ENCODE measurements at places on chromosomes 16 and 17.

DNA sequence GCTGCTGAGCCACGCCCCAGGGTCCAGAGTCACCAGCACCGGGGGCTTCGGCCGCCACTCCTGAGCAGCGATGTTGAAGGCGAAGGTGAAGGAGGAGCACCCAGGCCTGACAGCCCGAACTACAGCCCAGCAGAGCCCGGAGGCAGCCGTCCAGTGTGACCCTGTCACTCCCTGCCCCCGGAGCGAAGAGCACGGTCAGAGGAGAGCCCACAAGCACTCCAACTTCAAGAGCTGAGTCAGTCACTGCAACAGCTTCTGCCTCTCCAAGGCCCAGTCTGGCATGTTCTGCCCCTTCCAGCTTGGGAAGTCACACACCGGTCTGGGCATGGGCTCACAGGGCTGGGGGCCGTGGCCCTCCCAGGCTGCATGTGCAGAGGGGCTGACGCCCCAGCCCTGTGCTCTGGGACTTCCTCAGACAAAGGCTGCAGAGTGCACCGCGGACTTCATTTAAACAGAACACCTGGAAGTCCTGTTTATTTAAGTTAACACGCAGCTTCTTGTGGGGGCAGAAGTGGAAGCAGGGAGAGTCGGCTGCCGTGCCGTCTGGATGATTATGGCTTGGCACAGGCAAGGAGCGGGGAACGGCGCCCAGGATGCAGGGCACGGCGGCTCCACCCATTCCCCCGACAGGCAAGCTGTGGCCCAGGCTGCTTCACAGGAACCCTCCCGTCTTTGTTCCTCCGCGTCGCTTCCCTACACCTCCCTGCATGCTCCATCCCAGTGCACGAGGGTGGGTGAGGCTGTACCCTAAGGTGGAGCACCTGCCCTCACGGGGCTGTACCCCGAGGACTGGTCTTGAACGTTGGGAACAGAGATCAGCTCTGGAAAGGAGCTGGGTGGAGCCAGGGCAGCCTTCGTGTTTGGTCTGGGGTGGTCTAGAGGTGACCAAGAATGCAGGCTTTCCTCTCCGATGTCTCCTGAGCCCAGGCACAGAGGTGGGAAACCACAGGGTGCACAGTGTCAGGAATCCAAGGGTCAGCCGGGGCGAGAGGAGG, 68.9 kb upstream of the METRNL start:
- no peak for DNase-seq

DNA sequence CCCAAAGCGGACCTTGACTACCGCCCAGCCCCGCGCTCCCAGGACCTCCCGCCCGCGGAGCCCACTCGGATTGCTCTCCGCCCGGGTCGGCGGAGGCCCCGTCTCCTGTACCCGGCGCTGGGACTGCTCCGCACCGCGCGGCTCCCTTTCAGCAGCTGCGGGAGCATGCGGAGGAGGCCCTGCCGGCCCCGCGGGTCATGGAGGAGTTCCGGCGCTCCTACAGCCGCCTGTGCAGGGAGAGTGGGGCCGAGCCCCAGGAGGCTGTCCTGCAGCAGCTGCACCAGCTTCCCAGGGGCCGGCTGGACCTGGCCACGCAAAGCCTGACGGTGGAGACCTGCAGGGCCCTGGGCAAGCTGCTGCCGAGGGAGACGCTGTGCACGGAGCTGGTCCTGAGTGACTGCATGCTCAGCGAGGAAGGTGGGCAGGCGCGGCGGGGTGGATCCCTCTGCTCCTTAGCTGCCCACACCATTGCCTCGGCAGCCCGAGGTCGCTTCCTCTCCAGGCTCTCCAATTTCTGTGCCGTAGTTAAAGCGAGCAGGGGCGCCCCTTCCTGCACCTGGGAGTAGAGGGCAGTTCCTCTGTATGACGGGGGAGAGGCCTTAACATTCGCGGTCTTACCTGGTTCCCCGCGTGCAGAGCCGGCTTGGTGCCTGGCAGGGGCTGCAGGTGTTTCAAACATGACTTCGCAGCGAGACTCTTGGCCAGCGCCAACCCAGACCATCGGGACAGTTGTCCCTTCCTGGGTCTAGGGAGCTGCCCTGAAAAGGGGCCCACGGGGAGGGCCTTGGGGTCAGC, 539 bp downstream of the LRRC45 start:
- peak; percentile 46 for DNase-seq

DNA sequence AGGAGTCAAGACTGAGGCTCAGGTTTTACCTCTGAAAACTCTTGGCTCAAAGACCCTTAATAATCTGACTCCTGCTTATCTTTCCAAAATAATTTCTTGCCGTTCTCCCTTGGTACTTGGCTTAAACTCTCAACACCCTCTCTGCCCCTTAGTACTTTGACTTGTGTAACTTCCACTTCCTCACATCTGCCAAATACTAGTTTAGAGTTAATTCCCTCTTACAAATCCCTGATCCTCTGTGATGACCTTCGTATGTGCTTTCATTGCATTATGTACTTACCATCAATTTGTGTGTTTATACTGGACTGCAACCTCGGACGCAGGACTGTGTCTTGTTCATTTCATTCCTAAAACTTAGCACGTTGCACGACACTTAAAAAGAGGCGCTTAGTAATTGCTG, 35.2 kb downstream of the ZNF207 start:
- DNase-seq = no peak

DNA sequence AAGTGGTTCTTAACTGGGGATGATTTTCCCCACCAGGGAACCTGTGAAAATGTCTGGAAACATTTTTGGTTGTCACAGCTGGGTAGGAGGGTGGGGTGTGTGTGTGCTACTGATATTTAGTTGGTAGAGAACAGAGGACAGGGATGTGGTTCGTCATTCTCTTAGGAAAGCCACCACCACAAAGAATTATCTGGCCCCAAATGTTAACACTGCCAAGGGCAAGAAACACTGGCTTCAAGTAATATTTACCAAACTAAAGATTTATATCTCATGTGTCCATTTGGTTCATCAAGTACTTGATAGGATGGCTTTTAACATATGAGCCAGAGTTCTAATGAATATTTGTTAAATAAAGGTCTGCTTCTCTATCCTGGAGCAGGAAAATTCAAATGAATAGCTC, 19.5 kb downstream of the MPHOSPH6 start:
- no peak for DNase-seq

GRCh38 chr17:67224736-67225135, 20.3 kb downstream of the HELZ start:
- DNase-seq = no peak

GRCh38 chr17:64335486-64335885, 55.2 kb downstream of the PECAM1 start:
- DNase-seq = no peak

DNA sequence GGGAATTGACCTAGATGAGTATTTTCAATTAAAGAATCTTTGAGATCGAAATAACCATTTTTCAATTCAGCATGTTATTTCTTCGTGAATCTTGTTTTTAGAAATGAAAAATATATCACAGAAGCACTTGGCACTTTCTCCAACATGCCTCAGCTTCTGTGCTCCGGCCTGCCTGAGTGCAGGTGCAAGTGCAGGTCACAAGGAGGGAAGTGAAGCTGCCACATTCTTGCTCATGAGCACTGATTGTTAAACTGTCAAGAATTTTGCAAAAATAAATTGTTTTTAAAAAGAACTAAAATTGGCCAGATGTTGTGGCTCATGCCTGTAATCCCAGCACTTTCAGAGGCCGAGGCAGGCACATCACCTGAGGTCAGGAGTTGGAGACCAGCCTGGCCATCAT, 38.3 kb upstream of the SKAP1 start:
- DNase-seq = no peak

- DNase-seq = no peak
Observed at GRCh38 chr16:27678955-27679354, 129.0 kb downstream of the KATNIP start.

- no peak for DNase-seq
Observed at GRCh38 chr17:65158041-65158440, 20.9 kb downstream of the RGS9 start.

DNA sequence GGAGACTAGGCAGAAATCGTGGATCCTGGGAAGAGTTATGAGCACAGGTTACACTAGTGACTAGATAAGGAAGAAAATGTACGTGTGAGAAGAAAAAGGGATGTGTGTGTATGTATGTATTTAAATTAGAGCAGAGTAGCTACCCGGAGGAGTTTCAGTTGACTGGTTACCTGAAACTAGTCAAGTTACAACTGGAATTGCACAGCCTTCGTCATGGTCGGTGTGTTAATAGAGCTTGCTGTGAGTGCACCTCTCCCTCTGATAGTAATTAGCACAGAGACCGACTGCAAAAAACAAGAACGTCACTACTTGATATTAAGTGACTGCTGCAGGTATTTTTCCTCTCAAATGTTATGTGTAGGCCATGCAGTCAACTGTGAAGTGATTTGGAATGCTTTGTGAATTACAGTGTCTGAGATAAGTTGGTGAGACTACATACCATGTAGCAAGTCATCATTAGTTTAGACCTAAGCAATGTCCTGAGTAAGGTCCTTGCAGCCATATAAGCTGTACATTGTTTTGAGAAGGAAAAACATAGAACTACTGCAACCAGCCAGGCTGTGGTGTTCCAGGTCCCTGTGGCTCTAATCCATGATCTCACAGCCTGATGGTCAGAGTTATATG, 95.7 kb downstream of the WNT3 start:
- DNase-seq = no peak

GRCh38 chr16:13936596-13937081, 16.7 kb downstream of the ERCC4 start:
- DNase-seq = no peak

- DNase-seq = no peak
Observed at GRCh38 chr16:57349212-57350031, 9.2 kb upstream of the CCL22 start.

GRCh38 chr16:11964761-11965551, at the start of gene TNFRSF17:
Gene TNFRSF17, plus strand, starts transcription at chr16:11965210. Its CDS starts 115 bp downstream, at chr16:11965325.
- no peak for DNase-seq

GRCh38 chr16:88939972-88940861, 36.8 kb downstream of the CBFA2T3 start:
- no peak for DNase-seq

DNA sequence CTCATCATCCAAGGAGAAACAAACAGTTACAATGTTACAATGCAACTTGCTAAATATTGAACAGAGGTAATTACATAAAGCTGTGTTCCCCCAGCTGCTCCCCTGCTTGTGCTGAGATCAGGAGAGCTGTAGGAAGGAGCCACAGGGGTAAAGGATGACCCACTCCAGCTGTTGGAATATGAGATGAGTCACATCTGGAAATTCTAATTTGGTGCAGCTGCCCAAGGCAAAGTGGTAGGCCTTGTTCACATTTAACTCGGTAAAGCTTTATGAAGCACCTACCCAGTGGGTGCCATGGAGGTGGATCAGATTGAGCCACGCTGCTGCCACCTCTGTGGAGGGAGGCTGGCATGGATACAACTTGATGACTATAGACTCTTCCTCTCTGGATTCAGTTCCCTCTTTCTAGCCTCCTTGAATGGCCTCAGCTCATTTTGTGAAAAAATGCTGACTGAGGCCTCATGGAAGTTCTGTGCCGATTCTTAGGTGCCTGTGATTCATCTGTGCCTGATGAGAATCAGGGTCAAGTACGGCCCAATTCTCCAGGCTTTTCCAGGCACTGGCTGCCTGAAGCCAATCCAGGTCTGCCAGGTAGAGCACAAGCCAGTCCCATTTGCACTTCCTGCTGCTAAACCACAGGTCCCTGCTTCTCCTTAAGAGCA, 7.4 kb downstream of the ZNF689 start:
- DNase-seq = no peak

- no peak for DNase-seq
Observed at GRCh38 chr16:65532258-65532657, 410.4 kb upstream of the CDH11 start.

GRCh38 chr17:10127819-10128425, 70.5 kb downstream of the GAS7 start:
- DNase-seq = peak; percentile 58

- DNase-seq = no peak
Observed at GRCh38 chr16:17350207-17350606, 120.6 kb downstream of the XYLT1 start.

DNA sequence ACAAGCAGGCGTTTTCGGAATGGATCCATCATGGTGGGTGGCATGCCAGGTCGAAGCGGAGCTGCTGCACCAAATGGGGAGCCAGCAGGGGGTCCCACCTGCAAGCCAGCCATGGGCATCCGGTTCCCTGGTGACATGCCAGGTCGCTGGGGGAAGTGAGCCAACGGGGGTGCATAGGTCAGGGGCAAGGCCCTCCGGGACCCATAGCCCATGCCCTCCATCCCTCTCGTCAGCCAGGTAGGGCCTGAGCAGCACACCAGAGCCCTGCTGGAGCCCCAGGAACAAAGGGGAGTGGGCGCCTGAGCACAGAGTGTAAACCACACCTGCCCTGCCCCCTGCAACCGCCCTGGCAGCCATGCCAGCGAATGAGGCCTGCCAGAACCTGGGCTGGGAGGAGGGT, 5.0 kb downstream of the SMARCD2 start:
- no peak for DNase-seq

GRCh38 chr17:50033316-50033715, 22.6 kb upstream of the ITGA3 start:
- no peak for DNase-seq

- no peak for DNase-seq
Observed at GRCh38 chr17:31200287-31200686, 96.8 kb downstream of the OMG start.

- no peak for DNase-seq
Observed at GRCh38 chr16:19935694-19936093, 51.0 kb upstream of the GPRC5B start.

DNA sequence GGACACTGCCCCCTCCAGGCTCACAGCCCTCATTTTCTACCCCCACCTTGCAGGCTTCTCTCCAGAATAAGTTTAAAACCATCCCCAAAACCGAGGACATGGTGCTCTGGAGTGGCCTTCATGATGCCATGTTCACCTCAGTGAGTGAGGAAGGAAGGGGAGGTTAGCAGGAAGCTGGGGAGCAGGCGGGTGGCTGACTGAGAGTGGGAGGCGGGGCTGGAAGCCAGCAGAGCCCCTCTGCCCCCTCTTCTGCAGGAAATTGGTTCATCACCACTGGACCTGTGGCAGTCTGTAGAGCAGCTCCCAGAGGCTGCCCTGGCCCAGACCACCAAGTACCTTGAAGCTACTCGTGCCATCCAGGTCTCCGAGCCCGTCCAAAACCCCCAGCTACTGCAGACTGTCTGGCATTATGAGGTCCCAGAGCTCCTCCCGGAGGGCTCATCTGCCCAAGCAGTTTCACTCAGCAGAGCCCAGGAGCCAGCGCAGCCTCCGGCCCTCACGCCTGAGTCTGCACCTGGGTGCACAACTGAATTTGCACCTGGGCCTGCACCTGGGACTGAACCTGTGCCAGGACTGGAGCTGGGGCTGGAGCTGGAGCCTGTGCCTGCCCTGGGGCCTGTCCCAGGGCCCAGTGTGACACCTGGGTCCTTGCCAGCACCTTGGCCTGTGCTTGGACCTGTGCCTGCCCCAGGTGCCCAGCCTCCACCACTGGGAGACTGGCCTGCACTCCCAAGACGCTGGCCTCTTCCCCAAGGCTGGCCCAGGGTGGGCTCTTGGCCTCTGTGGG, 19.0 kb downstream of the C16orf96 start:
- no peak for DNase-seq
